GM23248 (cell line): ENCODE measurements at places on chromosomes 16 and 17.

GRCh38 chr17:45022288-45022648, 29.2 kb downstream of the DCAKD start:
- DNase-seq: no peak

GRCh38 chr17:78645421-78646295, 68.5 kb upstream of the DNAH17 start:
- DNase-seq: peak; percentile 9

DNA sequence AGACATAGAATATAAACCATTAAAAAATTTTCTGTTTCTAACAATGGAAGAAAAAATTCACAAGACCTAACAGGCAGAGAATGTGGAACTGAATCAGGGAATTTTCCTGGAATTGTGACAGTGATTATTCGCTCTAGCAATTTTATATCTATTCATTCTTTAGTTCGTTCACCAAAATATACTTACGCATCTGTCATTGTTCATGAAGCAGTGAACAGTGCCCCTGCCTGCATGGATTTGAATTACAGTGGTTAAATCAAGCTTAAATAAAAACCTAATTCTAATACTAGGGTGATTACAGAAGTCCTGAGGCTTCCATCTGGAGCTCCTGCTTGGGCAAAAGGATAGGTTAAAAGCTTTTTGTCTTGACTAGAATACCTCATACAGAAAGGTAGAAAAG, 48.6 kb downstream of the ABCA8 start:
- DNase-seq: peak; percentile 26

GRCh38 chr17:36755586-36755985, 154.2 kb downstream of the MRM1 start:
- DNase-seq: peak; percentile 11

GRCh38 chr17:58316260-58316960, 12.2 kb downstream of the TSPOAP1 start:
- no peak for DNase-seq

DNA sequence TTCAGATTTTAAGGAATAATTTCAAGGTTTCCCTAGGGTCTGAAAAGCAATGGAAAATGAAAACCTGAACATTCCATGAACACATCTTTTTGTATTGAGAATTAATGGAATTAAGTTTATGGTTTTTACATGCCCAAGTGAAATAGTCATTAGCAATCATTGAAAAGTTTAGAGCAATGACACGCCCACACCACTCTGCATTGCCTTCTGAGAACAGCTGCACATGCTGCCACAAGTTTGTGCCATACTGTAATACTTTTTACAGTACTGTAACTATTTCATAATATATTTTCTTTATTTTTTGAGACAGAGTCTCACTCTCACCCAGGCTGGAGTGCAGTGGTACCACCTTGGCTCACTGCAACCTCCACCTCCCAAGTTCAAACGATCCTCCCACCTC, 345.2 kb upstream of the PMFBP1 start:
- no peak for DNase-seq

DNA sequence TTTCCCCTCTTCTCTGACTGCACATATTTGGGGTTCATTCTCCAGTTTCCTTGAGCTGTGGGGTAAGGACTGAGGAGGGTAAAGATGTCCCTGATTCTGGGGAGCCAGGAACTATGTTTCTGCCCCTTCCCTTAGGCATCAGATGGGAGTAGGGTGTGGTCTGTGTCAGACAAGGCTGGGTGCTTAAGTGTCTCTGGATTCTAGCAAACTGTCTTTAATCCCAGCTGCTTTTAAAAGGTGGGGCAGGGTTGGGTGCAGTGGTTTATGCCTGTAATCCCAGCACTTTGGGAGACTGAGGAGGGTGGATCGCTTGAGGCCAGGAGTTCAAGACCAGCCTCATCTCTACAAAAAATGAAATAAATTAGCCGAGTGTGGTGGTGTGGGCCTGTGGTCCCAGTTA, 13.0 kb downstream of the LASP1 start:
- DNase-seq: no peak

DNA sequence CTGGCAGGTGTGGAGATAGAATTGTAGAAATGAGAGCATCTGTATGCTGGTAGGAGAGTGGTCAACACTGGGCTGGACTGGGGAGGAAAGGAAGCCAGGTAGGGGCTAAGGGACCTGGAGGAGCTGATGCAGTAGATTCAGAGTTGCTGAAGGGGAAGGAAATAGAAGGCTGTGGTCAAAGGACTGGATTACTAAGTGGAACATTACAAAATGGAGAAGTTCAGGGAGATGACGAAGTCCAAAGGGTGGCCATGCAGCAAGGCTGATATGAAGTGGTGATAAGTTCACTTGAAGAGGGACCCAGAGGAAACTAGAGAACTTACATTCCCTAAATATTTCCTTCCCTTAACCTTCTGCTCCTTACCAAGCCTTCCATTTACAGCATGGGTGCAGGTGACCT, 8.6 kb upstream of the CCL2 start:
- DNase-seq: no peak

DNA sequence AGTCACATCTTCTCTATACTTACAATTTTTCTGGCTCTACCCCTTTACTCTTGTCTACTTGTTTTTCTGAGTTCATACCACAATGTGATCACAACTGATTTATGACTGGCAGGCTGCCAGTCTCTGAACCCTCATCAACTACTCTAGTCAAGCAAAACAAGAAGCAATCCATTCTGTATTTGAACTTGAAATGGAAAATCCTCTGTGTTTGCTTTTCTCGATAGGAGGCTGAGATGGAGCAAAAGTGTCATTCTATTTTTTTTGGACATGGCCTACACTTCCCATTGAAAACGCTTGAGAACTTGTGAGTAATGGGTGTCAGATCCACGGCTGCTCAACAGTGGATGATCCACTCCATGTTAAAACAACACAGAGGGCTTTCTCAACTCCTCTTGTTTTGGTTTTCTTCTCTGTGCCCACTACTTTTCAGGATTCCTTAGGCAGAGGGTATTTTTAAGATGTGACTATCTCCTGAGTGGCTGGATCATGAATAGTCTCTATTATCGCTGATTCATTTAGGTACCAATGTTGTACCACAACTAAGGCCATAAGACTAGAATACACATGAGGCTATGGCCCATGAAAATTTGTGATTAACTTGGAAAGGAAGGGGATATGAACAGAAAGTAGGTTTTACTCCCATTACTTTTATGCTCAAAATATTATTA, 11.7 kb downstream of the TMEM100 start:
- no peak for DNase-seq

GRCh38 chr17:17783116-17783824, 53.5 kb downstream of the SREBF1 start:
- peak; percentile 64 for DNase-seq

DNA sequence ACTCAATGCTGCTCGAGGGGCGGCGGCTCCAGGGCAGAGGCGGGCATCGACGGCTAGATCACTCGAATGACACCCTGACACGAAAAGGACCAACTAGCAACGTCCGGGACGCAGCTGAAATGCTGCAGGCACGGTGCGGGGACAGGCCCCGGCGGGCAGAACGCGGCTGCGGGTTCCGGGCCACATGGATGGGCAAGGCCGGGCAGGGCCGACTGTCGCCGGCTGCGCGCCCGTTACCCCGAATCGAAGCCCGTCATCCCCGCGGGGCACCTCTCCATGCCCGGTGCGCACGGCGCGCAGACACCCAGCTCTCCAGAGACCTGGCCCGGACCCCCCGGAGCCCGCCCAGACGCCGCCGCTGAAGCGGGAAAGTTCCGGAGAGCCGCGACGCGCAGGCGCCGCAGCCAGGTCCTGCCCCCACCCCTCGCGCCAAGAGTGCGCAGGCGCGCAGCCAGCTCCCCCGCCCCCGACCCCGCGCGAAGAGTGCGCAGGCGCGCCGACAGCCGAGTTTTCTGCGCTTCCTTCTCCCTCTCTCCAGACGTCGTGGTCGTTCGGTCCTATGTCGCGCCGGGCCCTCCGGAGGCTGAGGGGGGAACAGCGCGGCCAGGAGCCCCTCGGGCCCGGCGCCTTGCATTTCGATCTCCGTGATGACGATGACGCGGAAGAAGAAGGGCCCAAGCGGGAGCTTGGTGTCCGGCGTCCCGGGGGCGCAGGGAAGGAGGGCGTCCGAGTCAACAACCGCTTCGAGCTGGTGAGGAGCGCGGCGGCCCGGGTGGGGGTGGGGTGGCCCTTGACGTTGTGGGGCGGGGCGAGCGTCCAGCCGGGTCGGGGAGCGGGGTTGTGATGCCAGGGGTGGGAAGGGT, at the start of gene TCF25:
TSS of gene TCF25 (plus strand) at position 484 of the 863 bp plus-strand sequence. CDS start at position 560, 76 bp downstream.
- peak; percentile 91 for DNase-seq

DNA sequence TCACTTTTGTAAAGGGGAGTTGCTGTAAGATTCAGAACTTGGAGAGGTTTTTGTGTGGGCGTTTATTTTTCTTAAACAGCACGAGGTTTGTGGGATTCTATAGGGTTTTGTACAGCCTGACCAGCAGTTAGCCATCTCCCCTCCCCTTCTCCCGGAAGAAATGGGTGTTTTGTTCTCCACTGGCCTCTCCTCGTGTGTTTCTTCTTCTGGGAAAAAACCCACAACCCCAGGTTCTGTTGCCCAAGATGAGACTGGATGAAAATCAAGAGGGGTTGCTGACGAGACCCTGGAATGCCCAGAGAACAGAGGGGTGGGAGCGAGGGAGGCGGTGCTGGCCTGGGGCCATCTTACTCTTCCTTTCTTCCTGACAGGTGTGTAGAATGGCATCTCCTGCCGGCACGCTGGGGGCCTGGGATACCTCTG, 186.1 kb downstream of the MSI2 start:
- peak; percentile 7 for DNase-seq

- peak; percentile 70 for DNase-seq
These were observed 1.1 kb upstream of the USP32 start for GRCh38 chr17:60392845-60393702.

DNA sequence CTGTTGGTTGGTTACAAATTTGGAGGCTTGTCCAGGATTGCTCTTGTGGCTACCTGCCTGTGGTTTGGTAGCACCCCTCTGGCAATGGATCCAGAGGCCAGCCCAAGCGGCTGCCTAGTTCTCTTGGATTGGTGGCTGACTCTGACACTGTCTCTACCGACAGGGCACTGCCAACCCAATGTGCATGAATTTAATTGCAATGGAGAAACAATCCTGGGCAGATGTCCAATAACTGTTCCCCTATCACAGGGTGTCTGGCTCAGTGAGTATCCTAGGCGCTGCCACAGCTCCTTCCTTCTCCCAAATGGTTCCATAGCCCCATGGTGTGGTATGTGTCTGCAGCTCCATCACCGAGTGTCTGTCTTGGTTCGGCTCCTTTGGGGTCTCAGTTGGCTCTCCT, 19.5 kb downstream of the N4BP1 start:
- DNase-seq: no peak

DNA sequence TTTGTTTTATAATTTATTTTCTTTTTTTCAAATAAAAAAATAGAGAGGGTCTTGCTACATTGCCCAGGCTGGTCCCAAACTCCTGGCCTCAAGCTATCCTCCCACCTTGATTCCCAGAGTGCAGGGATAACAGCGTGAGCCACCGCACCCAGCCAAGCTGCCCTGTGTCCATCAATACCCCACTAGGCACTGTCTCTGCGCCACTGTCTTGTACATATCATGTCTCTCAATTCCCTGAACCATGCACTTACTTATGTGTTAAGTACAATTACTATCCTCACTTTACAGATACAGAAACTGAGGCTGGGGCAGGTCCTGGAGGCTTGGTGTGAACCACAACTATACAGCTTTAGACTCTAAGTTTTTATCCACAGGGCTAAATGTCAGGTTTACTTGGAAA, 11.7 kb downstream of the NSMCE1 start:
- no peak for DNase-seq
